ENCODE measurements at places on chromosomes 2 and 18.
A peak's percentile ranks its signal among the peaks of the same experiment; 100 is the strongest.

GRCh38 chr2:128623776-128624761, 305.4 kb upstream of the HS6ST1 start:
- DNase-seq: no peak

- no peak for DNase-seq
Measured at GRCh38 chr2:15281681-15282080, 279.5 kb downstream of the NBAS start.

GRCh38 chr2:233064530-233065199, 4.5 kb downstream of the INPP5D start:
- DNase-seq: no peak

DNA sequence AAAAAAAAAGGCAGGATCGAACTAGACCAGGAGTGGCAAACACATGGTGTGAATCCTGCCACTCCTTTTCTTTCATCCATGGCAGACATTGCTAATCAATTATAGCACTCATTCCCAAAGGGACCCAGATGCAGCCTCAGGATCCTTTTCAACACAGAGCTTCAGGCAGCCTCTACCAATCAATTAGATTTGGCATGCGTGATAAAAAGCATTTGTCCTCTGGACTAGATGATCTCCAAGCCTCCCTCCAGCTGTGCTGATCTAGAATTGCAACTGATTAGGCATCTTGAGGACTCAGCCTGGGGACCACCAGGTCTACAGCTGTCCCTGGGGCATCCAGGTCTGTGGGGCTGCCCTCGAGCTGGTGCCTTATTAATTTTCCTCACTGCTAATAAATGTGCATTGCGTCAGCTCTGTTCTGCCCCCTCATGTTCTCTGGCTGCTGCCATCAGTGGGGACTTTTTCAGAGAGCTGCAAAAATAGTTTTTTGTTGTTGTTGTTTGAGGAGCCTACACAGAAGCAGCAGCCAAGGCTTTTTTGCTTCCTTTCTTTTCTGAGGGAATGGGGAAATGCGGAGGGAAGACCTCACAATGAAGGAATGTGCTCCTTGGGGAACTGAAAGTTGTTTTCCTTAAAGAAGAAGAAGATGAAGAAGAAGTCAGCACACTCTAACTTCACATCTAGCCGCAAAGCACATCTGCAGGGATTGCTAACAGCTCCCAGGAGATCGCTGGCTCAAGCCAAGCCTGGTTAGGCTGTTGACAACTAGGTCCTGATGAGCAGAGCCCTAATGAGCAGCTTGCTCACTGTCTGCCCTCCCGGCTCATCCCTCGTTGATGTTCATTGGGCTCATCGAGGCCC, 8.8 kb upstream of the ATOH8 start:
- DNase-seq: no peak

DNA sequence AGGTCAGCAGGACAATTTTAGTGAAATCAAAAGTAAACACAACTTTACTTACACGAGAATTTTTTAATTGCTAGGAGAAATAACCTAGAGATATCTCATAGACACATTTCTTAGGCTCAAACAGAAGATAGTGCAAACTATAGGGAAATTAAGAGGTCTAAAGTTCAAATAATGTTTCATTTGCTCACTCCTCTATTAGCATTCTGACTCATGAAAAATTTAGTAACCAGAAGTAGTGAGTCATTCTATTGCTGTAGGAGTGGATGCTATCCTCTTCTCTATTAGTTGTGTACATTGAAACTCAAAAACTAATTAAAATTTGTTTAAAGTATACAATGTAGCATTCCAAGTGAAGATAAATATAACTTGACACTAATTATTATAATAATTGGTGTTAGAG, 908.3 kb upstream of the TMEFF2 start:
- no peak for DNase-seq

DNA sequence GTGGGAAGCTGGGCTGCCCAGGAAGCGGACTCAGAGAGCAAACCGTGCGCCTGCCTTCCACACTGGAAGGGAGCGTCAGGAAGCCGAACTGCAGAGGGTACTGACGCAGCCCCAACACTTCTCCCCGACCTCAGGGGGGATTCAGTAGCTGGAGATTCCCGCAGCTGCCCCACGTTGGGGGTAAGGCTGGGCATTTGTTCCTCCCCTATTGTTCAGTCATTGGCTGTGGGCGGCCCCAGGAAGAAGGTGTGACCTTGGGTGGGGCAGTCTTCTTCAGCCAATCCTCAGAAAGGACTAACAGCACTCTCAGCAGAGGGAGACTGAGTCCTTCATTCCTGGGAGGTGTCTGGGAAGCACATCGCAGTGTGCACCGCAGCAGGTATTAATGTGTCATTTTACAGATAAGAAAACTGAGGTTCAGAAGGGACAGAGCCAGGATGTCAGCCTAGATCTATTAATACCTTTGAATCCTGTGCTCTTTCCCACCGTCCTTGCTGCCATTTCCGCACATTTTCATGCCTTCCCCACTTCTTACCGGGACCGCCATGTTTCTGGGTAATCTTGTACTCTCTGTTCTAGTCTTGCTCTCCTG, 12.1 kb upstream of the C18orf32 start:
- no peak for DNase-seq

- DNase-seq: no peak
Measured at GRCh38 chr18:43869451-43870008, 592.2 kb upstream of the SYT4 start.

DNA sequence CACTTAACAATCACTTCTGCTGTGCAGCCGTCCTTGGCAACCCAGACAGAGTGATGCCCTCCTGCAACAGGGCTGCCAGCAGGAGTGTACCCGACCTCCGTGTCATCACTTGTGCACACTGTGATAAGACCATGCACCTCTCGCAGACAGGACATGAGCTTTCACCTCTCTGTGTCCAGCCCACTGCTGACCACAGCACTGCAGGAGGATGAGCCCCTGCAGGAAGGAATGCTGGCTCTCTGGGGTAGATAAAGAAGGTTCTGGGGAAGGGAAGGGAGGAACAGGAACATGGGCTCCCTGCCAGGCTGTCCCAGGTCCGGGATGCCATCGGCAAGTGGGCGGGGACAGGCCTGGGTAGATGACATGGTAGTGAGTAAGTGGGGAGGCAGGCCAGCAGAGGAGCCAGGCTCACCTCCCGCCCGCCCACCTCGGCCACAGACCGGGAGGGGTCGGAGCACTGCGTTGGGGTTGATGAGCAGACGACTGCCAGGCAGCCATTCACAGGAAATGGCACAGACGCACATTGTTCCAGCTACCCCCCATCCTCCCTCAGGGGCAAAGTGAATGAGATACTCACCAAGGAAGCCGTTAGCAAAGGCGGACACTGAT, 18.6 kb upstream of the COL6A3 start:
- peak; percentile 78 for DNase-seq

- no peak for DNase-seq
Measured at GRCh38 chr18:57909620-57910019, 106.5 kb upstream of the ATP8B1 start.

- no peak for DNase-seq
Measured at GRCh38 chr2:68863996-68864395, 7.2 kb downstream of the BMP10 start.

DNA sequence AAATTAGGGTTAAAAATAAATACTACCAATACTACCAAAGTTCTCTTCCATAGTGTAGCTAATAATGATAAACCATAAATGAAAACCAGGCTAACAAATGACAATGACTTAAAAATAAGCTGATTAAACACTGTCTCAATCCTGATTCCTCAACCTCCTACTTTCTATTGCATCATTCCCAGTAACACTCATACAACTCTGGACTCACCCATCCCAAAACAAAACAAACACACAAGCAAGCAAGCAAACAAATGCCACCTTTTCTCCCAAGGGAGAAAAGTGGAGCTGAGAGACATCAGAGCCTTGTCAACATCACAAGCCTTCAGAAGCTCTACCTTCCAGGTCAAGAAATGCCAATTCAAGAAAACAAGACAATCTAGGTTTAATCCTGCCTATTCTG, 620.7 kb downstream of the NYAP2 start:
- DNase-seq: no peak

DNA sequence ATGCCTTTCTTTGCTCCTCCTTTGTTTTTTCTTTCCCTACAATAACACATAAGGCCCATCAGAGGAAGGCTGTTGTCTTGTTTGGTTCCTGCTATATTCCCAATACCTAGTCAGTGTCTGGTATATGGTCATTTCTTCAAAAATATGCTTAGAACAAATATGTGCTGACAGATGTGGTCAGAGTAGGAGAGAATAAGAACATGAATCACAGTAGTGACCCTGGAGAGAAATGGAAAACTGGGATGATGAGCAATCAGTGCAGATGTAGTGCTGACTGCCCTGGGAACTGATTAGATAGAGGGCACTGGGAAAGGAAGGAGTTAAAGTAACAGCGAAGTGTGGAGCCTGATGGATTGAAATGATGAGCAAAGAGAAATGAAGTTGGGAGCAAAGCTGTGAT, 189.4 kb upstream of the LHCGR start:
- no peak for DNase-seq

DNA sequence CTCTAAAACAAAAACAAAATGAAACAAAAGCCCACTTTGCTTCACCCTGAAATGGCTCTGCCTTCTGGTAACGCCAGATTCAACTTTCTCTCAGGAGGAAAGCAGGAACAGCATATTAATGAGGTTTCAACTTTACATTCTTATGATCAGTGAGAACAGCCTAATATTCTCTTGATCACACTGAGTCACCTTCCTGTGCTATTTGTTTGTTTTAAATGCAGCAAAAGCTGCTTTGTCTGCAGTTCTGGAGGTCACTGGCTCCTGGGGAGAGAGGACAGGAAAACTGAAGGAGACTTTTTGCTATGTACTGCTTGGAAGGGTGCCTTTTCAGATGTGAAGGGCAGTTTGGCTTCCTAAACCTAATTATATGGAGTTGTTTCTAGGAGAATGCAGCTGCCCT, 48.1 kb downstream of the MAIP1 start:
- no peak for DNase-seq

DNA sequence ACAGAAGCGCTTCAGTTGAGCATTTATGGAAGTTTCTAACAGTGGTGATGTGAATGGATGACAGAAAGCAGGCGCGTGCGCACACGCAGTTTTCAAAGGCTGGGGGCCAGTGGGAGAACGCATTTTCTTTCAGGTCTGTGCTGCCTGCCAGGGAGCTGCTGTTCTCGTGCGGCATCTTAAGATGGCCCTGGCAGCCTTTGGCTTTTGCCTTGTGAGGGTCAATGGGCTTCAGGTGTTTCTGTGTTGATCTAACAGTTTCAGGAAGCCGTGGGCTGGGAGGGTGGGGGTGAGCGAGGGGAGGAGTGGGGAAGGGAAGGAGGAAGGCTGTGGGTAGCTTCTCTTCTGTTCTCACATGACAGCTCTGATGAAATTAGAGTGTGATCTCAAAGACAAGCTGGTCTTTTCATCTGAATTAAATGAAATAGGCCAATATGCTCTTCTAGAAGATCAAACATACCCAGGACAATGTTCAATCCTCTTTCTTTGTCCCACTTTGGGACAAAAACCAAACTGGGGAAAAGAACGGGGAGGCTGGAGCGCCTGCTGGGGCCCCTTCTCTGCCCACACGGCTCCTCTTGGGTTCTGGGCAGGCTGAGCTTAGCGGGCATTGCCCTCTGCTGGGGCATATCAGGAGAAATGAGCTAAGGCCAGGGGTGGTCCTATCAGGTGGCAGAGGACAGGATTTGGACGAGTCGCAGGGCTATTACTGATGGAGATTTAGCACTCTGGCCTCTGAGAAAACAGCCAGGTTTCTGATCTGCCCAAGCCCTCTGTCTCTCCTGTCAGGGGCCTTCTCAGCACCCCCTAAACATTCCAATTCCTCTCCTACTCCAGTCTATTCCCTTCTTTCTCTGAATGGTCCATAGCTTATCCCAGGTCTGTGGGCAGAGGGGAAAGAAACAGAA, 126.2 kb upstream of the LGALSL start:
- DNase-seq: peak; percentile 26

GRCh38 chr2:133504566-133505505, 63.4 kb downstream of the NCKAP5 start:
- no peak for DNase-seq

GRCh38 chr18:39564716-39565115, 1999.1 kb upstream of the CELF4 start:
- DNase-seq: no peak

DNA sequence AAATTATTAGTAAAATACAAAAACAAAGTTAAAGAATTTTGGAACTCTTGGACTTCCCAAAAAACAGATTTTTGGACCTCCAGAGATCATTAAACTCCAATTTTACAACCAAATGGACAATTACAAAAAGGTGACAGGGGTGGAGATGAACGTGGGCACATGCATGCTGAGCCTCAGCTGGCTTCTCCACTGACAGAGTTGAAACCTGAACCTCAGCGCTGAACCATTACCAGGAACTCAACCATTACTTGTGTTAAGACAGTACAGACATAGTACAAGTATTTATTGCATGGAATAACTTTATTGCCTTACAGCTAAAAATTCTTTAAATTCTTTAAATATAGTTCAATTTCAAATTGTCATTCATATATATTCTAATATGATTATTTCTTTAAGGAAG, 33.0 kb upstream of the KIDINS220 start:
- no peak for DNase-seq

- DNase-seq: no peak
Measured at GRCh38 chr18:37487400-37487867, 78.2 kb downstream of the CELF4 start.

GRCh38 chr2:240215676-240216051, 75.2 kb upstream of the OTOS start:
- no peak for DNase-seq

- DNase-seq: no peak
Measured at GRCh38 chr2:152251211-152251610, 75.6 kb upstream of the STAM2 start.

DNA sequence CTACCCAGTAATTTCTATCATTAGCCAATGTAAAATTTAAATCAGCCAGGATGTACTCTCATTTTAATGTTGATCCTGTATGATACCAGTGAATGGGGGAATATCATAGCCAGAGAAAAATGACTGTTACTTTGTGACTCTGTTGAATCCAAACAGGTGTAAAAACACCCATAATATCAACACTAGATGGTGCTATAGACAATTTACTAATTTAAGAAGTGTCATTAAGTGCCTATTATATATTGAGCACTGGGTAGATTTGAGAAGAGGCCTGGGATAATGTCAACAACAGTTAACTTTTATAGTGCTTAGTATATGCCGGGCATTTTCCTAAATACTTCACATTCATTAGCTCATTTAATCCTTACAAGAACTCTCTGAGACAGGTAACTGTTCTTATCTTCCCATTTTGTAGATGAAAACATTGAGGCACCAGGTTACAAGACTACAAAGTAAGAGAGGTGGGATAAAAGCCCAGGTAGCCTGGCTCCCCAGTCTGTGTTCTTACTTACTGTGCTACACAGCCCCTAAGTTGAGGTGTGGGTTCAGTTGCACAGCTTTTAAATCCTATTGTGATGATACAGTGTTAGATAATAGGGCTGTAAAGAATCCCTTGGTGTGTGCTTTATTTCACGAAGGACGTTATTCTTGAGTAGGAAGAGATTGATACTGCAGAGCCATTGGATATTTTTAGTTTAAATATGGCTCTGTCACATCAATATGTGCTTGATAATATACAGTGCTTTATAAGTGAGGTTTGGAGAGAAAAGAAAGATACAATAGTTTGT, 325.5 kb downstream of the AGPS start:
- no peak for DNase-seq

GRCh38 chr18:55100817-55101457, 141.7 kb upstream of the CCDC68 start:
- DNase-seq: no peak

GRCh38 chr2:65453916-65454315, 21.5 kb upstream of the SPRED2 start:
- no peak for DNase-seq

- DNase-seq: no peak
Measured at GRCh38 chr18:56173542-56174220, 464.7 kb downstream of the TXNL1 start.

- DNase-seq: peak; percentile 41
Measured at GRCh38 chr2:222424729-222425671, 657 bp downstream of the SGPP2 start.
